Hepatocyte (in vitro differentiated cells): ENCODE measurements at places on chromosomes 5 and 9. TPM values are rescaled to one million over a fixed set of nuclear protein-coding genes. Genes with fewer than 3 reads are reported as not detected.

The ARRDC3 gene
- 114 and 134 TPM in 2 replicates for total RNA-seq

The PCSK5 gene
- total RNA-seq, result 67.5 and 71.7 TPM in 2 replicates

The GABRA1 gene
- 0.16 and 0.30 TPM in 2 replicates for total RNA-seq

The DDX4 gene
- total RNA-seq, result 0.17 TPM in 1 of 2 replicates, not detected in the other

The SLC6A19 gene
- 5.2 and 6.7 TPM in 2 replicates for total RNA-seq

The MAN1B1 gene
- total RNA-seq, result 54.6 and 60.8 TPM in 2 replicates

The ZNF782 gene
- total RNA-seq, result 7.0 and 10.7 TPM in 2 replicates

- no peak for DNase-seq
- H3K4me3 ChIP-seq, result no peak overlapping the region
- no peaks in the 10 kb centered on the region for H3K36me3 ChIP-seq
- no peaks in the 10 kb centered on the region for H3K4me1 ChIP-seq
- no peak overlapping the region for H3K27ac ChIP-seq
- no peaks in the 10 kb centered on the region for H3K27me3 ChIP-seq
Observed at GRCh38 chr5:132052520-132052919, 7.9 kb upstream of the IL3 start.

GRCh38 chr5:150189326-150189725 is 536 bp upstream of the SLC6A7 start:
- no peak for DNase-seq
- peaks cover 38% of the 10 kb centered on the region for H3K27me3 ChIP-seq
- H3K27ac ChIP-seq, result no peak overlapping the region
- no peak overlapping the region for H3K4me3 ChIP-seq
- peaks cover 35% of the 10 kb centered on the region for H3K4me1 ChIP-seq

DNA sequence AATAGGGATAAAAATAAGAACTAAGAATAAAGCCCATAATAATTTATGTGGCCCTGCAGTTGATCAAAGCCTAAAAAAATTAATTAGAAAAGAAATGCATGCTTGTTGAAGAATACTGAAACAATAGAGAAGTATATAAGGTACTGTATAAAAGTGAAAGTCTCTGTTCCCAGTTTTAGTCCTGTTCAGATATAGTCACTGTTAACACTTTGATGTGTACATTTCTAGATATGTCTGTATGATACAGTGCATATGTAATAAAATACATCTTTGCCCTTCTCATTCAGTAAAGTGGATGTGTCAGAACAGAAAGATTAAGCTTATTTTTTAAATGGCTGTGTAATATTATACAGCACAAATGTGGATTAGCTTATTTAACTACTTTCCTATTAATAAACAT is 4.1 kb downstream of the C9orf85 start:
- no peaks in the 10 kb centered on the region for H3K36me3 ChIP-seq
- H3K4me1 ChIP-seq, result peaks cover 9% of the 10 kb centered on the region
- DNase-seq, result no peak
- H3K27ac ChIP-seq, result no peak overlapping the region
- H3K27me3 ChIP-seq, result no peaks in the 10 kb centered on the region
- no peak overlapping the region for H3K4me3 ChIP-seq

- H3K36me3 ChIP-seq, result no peaks in the 10 kb centered on the region
- no peaks in the 10 kb centered on the region for H3K27me3 ChIP-seq
- H3K4me3 ChIP-seq, result no peak overlapping the region
- no peak for DNase-seq
- H3K27ac ChIP-seq, result no peak overlapping the region
- no peaks in the 10 kb centered on the region for H3K4me1 ChIP-seq
Observed at GRCh38 chr5:62038024-62038423, 268.0 kb upstream of the KIF2A start.

DNA sequence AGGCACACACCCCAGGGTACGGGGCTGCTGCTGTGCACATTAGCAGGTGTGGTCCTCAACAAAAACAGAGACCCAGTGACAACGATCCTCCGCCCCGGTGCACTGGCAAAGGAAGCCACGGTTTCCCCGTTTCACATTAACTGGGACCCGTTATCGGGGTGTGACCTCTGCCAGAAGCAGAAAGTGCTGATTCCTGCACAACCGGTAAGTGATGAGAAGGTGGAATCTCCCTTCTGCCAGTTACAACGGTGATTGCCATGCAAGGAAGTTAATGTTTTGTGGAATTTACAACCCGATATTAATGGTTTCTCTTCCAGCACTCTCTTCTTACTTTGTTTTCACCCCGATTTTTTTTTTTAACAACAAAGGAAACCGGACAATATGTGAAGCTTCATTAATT is 294.9 kb upstream of the IRX1 start:
- peak; percentile 34 for DNase-seq
- H3K36me3 ChIP-seq, result no peaks in the 10 kb centered on the region
- H3K4me3 ChIP-seq, result no peak overlapping the region
- H3K4me1 ChIP-seq, result no peaks in the 10 kb centered on the region
- no peaks in the 10 kb centered on the region for H3K27me3 ChIP-seq

- no peaks in the 10 kb centered on the region for H3K27me3 ChIP-seq
- H3K4me3 ChIP-seq, result no peak overlapping the region
- no peaks in the 10 kb centered on the region for H3K4me1 ChIP-seq
- DNase-seq, result no peak
Observed at GRCh38 chr5:170087168-170087817, 18.4 kb upstream of the FOXI1 start.

- H3K27ac ChIP-seq, result no peak overlapping the region
- no peak for DNase-seq
- no peaks in the 10 kb centered on the region for H3K27me3 ChIP-seq
- no peaks in the 10 kb centered on the region for H3K4me1 ChIP-seq
Observed at GRCh38 chr5:130323804-130324454, 419.7 kb downstream of the CHSY3 start.

DNA sequence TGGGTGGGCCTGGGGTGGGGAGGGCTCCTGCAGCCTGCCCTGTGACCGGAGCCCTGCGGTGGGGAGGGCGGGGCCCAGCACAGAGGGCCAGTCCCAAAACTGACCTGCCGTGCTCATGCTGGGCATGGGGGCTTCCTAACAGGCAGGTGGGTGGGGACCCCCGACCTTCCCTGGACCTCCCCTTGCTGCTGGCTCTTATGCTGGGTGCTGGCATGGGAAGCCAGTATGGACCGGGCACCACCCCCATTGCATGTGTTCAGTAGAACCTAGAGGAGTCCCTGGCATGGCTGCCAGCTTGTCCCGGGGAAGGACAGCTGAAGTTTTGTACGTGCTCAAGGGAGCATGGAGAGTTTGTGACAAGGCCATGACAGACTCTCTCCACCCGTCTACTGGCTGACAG is 37.1 kb downstream of the WNK2 start:
- H3K4me1 ChIP-seq, result peaks cover 12% of the 10 kb centered on the region
- H3K36me3 ChIP-seq, result no peaks in the 10 kb centered on the region
- H3K4me3 ChIP-seq, result no peak overlapping the region
- no peak for DNase-seq
- H3K27ac ChIP-seq, result no peak overlapping the region

- no peak overlapping the region for H3K27ac ChIP-seq
- no peaks in the 10 kb centered on the region for H3K27me3 ChIP-seq
- DNase-seq, result no peak
- no peaks in the 10 kb centered on the region for H3K4me1 ChIP-seq
- no peak overlapping the region for H3K4me3 ChIP-seq
Observed at GRCh38 chr5:162654661-162655405, 587.3 kb downstream of the GABRG2 start.

GRCh38 chr5:83991566-83992224 is 271.0 kb upstream of the HAPLN1 start:
- H3K36me3 ChIP-seq, result no peaks in the 10 kb centered on the region
- no peaks in the 10 kb centered on the region for H3K27me3 ChIP-seq
- DNase-seq, result no peak
- H3K4me1 ChIP-seq, result no peaks in the 10 kb centered on the region
- no peak overlapping the region for H3K4me3 ChIP-seq

- DNase-seq, result no peak
- no peaks in the 10 kb centered on the region for H3K4me1 ChIP-seq
- no peaks in the 10 kb centered on the region for H3K36me3 ChIP-seq
- H3K27me3 ChIP-seq, result no peaks in the 10 kb centered on the region
Observed at GRCh38 chr9:9124616-9125015, 1325.0 kb upstream of the DMAC1 start.

GRCh38 chr9:101191723-101192122 is 163.2 kb downstream of the PLPPR1 start:
- H3K36me3 ChIP-seq, result no peaks in the 10 kb centered on the region
- H3K27me3 ChIP-seq, result no peaks in the 10 kb centered on the region
- no peaks in the 10 kb centered on the region for H3K4me1 ChIP-seq
- DNase-seq, result no peak
- H3K4me3 ChIP-seq, result no peak overlapping the region

GRCh38 chr5:77960863-77961396 is 184.8 kb upstream of the TBCA start:
- H3K4me3 ChIP-seq, result no peak overlapping the region
- no peaks in the 10 kb centered on the region for H3K36me3 ChIP-seq
- peaks cover 65% of the 10 kb centered on the region for H3K27me3 ChIP-seq
- peaks cover 14% of the 10 kb centered on the region for H3K4me1 ChIP-seq
- H3K27ac ChIP-seq, result no peak overlapping the region

DNA sequence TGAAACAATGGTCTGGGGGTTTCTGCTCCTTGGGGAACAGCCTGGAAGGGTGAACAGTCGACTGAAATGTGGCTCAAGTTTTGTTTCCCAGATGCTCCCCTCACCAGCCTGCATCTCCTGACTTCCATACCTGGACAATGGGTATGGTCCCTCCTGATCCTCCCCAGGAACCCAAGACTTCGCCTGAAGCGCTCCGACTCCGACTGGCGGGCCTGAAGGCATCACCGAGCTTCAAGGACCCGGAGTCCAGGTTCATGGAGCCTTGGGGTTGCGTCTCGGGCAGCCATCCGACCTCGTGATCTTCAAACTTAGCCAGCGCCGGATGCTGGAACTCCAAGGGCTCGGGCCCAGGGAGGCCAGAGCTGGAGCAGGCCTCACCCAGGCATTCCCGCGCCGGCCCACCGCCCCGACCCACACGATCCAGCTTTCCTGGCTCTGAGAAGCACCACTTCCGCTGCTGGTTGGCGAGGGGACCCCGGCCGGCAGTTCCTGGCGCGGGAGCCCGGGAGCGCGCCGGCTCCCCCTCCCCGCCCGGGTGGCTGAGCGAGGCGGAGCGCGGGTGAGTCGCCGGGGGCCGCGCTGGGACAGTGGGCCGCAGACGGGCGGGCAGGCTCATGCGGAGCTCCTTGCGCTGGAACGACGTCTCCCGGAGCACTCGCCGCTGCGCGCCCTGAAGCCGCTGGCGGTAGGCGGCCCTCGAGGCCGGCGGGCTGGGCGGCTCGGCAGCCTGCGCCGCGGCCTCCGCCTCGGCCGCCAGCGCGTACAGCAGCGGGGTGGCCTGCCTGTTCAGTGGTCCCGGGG is 5.2 kb downstream of the SHROOM1 start:
- H3K36me3 ChIP-seq, result no peaks in the 10 kb centered on the region
